Memory B cell (primary cell): ENCODE measurements at places on chromosomes 4 and X.

DNA sequence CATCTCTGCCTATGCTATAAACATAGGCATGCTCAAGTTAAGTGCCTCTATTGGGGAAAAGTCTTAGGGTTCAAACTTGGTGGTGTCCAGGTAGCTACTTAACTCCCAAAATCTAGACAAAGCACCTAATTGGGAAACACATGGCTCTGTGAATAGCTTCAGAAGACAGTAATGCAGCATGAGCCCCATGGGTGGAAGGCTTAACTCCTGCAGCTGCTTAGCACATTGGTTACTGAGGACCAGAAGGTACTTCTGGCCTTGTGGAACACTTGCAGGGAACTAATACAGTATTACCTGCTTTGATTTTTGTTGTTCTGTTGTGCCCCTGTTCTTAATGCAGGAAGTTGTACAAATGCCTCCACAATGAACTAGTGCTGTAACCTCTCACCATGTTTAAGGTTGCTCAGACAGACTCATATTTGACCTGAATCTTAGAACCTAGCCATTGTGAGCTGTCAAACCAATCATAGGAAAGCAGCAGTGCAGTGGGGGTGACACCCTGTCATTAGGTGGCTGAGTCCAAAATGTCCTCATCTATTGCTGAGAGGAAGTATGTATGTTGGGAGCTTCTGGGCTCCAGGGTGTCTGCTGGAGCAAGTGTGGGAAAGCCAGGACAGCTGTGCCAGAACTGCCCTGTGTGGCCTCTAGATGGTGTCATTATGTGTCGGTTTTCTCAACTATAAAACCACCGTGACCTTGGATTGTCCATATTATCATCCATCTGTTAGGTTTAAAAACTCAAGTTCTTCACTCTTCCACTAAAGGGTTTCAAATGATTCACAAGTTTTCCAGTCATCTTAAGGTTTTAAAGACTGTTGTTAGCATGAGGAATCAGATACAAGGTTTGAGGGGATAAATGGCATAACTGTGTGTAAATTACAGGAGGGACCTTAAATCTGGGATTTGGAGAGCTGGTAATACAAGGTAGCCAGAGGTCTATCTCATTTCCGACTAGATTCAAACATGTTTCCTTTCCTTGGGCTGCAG lies 69.9 kb upstream of the WDR1 start:
- no peak for DNase-seq

DNA sequence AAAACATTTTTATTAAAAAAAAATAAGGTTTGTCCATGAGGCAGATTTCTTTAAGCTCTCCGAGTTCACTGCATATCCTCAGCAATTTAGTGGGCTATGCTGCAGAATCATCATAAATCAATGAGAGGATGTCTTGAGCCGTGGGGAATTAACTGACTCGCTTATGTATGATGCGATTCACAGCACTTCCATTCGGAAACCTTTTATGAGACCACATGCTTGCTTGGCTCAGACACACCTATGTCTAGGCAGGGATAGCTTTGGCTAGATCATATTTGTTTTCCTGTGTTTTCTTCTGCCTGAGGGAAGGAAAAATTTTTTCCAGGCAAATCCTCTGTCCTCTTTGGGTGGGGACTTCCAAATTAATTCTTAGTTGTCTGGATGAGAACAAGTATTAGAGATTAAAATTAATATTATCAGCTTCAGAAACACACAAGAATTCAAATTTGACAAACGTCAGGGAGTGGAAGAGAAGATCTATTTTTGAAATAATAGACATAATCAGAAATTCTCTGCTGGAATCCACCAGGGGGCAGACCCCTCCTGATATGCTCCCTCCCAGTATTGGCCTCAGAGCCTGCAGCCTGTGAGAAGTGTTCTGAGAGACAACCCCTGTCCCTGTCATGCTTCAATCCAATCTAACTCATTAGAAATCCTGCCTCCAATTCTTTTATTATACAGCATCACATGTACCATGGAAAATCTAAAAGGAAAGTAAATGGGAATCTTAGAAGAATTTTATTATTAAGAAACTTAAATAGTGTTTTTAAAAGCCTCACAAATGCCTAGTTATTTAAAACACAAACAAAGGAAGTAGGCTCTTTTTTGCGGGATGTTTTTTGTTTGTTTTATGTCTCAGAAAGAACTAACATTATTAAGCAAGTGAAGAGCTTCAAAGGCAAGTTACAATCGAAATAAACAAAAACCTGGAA lies 345.1 kb upstream of the TACR3 start:
- no peak for DNase-seq

GRCh38 chr4:76571274-76571673 lies 136.2 kb downstream of the SHROOM3 start:
- no peak for DNase-seq

DNA sequence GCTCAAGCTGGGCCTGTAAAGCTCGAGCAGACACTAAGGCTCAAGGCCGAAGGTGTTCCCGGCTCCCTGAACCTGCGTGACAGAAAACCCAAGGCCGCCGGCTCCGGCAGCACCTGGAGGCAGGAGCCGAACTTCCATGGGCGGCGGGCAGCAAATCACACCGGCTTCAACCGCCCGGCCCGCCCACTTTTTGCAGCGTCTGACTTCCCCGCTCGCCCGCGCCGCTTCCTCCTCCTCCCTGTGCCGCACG lies 940 bp upstream of the NSD2 start:
- DNase-seq: no peak

DNA sequence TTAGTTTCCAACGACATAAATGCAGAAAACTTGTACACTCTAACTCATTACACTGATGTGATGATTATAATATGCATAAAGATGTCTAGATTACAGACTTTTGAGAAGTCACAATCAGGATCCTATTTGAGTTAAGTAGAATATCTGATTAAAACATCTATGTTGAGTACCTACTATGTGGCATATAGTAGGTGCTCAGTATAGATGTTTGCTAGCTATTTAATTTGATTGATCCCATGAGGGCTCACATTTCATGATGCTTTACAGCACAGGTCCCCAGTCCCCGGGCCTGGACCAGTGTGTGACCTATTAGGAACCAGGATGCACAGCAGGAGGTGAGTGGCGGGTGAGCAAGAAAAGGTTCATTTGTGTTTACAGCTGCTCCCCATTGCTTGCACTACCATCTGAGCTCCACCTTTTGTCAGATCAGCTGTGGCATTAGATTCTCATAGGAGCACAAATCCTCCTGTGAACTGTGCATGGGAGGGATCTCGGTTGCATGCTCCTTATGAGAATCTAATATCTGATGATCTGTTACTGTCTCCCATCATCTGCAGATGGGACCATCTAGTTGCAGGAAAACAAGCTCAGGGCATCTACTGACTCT lies 33.0 kb upstream of the CXCL8 start:
- DNase-seq: no peak

DNA sequence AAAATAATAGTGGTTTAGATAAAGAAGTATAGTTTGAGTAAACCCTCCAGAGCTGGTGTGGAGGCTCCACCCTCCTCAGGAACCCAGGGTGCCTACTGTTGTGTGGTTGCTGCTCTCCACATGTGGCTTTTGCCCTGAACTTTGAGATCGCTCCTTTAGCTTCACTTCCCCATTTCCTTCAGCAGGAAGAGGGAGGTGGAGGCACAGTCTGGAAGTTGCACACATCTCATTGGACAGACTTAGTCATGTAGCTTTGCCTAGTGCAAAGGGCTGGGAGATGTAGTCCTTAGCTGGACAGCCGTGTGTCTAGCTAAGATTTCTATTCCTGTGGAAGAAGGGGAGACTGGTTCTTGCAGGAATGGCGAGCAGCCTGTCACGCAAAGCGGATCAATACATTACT lies 37.9 kb downstream of the RGS12 start:
- no peak for DNase-seq

DNA sequence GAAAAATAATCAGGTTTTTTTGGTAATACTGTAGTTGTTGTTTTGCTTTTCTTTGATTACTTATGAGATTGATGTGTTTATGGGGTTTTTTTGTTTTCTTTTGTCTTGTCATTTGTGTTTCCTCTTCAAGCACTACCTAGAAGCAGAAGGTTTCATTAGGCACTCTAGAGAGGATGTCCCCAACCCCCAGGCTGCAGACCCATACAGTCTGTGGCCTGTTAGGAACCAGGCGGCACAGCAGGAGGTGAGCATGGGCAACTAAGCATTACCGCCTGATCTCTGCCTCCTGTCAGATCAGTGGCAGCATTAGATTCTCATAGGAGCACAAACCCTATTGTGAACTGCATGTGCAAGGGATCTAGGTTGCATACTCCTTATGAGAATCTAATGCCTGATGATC lies 22.9 kb upstream of the NOCT start:
- no peak for DNase-seq

DNA sequence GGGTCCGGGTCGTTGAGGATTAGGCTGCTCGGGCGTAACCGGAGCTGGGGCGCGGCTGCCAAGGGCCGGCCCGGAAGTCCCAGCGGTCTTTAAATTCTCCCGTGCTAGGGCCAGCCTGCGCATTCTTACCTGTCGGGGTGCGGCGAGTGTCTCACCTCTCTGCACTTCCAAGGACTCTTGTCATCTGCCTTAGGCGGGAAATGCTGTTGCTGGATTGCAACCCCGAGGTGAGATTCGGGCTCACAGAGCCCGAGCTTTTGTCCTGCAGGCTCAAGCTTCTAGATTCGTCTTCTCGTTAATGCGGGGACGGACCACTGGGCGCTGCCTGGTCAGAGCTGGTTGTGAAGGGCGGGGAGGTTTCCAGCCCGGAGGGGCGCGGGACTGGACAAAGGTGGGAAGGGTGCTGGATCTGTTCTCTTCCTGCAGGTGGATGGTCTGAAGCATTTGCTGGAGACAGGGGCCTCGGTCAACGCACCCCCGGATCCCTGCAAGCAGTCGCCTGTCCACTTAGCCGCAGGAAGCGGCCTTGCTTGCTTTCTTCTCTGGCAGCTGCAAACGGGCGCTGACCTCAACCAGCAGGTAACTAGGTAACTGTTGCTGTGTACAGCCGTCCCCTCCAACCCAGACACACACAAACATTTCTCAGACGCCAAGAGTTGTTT lies at the start of gene ANKRD37:
TSS of gene ANKRD37 (plus strand) at position 118 of the 662 bp plus-strand sequence. CDS start at position 201, 83 bp downstream.
- DNase-seq: no peak

DNA sequence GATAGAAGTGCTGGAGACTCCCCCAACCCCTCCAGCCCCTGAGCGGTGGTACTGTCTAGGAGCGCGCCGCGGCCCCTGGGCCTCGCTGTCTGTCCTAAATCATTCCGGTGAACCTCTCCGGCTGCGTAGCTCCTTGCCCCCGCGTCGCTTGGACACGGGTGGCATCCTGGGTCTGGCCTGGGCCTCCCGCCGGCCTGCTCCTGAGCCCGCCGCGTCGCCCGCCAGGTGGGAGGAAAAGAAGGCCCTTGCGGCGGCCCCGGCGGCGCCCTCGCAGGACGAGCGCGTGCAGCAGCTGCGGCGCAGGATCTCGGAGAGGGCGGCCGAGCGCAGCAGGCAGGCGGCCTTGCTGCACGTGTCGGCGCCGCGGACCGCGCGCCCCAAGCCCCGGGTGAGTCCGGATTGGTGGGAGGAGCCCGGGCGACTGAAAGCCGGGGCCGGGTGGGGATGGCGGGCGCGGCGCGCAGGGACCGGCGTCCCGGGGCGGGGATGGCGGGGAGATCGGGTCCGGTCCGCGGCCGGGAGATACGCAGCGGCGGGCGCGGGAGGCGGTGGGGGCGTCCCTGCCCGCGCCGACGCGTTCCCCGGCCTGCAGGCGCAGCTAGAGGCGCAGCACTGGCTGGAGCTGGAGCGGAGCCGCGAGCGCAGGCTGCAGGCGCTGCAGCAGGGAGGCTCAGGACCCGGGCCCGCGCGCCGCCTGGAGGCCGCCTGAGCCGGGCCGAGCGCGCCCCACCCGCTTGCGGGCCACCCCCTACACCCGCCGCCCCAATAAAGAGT lies 6.5 kb upstream of the RNF4 start:
- DNase-seq: peak; percentile 69

DNA sequence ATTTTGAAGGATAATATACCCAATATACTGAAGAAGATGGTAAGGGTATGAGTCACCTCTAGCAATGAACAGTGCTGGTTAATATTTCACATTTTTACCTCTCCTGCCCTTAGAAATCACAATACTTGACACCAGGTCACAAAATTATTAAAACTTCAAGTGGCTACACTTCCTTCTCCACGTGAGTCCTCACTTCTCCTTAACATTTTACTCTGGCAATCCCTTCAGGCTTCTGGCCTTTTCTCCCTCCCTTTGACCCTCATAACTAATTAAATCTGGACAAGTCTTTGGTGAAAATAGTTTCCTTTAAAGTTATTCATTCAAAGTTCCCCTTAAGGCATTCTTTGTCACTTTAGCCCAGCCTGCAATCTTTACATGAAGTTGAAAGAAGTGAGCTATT lies 190.4 kb downstream of the UNC5C start:
- no peak for DNase-seq

- no peak for DNase-seq
These were observed 598.5 kb upstream of the PITX2 start for GRCh38 chr4:111221371-111221770.

DNA sequence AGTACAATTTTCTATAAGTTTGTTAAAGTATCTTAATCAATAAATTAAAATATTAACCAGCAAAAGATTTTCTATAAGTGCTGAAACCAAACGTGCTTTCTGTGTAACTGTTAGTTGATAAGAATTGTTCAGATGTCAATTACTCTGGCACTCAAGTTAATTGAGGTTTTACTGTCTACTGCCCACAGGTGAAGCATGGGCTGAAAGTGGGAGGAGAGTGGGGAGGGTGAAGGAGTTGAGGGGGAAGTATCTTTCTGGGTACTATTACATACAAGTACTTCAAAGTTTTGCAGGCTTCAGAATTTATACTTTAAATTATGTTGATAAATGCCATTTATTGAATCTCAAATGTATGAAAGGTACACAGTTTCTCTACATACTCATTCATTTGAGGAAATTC lies 19.1 kb upstream of the CXCL3 start:
- no peak for DNase-seq

DNA sequence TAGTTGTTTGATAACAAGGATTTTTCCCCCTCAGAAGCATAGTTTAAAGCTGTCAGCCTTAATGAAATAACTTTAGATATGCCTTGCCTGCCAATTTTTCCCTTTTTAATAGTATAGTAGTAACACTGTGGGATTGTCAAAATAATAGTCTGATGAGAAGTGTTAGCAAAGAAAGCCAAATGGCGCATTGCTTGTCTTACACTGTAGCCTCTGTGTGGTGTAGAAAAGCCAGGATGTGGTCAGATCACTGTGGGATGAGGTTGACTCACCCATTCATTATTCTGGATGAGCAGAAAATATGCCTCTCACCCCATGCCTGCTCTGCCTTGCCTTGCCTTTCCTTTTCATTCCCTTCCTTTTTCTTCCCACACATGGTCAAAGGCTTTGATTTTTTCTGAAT lies 257.8 kb upstream of the NRK start:
- no peak for DNase-seq

GRCh38 chrX:40647307-40648197 lies at the start of gene CXorf38:
Gene CXorf38 (minus strand): TSS chrX:40647561. CDS start chrX:40647520, 41 bp downstream.
- peak; percentile 88 for DNase-seq

- DNase-seq: no peak
These were observed 154.2 kb downstream of the FHIP1A start for GRCh38 chr4:151563194-151563593.

- no peak for DNase-seq
These were observed 1569.7 kb upstream of the IGFBP7 start for GRCh38 chr4:58679886-58680285.

GRCh38 chr4:163353054-163353453 lies 9.4 kb downstream of the NPY5R start:
- DNase-seq: no peak
